Natural killer cell (primary cell): ENCODE measurements at places on chromosomes 4 and X.

- DNase-seq, result no peak
Measured at GRCh38 chr4:67049446-67049845, 495.9 kb downstream of the CENPC start.

DNA sequence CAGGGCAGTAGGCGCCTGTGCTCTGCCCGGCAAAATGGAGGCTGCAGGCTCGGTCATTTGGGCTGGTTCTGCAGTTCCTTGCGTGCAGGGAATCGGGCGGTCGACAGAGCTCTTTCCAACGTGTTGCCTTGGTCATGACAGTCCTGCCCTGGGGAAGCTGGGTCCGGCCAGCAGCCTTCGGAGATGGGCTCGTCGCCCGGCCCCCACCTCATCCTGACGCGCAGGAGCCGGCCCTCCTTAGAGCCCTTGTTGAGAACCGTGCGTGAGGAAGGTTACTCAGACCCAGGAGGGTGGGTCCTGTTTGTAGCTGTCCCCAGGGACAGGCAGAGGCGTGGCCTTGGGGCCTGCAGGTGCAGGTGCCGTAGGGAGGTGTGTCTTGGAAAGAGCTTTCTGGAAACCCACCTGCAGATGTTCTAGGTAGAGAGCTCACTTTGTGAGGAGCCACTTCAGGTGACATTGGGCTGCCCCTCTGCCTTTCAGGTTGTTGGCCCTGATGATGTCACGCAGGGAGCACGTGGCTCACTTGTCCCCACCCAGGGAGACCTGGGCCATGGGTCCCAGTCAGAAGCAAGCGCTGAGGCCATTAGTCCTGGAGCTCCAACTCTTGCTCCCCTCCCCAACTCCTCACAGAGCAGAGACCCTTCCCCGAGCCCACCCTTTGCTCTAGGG lies 15.2 kb upstream of the HGFAC start:
- DNase-seq, result no peak

DNA sequence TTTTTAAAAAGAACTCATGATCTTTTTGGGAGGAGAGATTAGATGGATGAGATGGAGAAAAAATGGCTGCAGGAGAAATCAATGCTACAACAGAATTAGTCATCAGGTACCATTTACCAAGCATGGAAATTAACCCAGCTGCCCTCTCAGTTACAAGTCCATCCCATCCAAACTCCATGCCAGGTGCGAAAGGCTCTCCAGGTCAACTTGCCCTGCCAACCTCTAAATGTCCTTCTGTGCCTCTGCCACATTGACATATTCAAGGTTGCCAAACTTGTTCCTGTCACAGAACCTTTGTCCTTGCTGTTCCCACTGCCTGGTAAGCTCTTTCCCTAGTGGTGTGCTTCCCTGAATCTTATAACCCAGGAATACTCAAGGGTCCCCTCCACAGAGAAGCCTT lies 7.2 kb downstream of the SPATA18 start:
- no peak for DNase-seq

- peak; percentile 15 for DNase-seq
Measured at GRCh38 chr4:106898621-106899230, 137.4 kb downstream of the DKK2 start.

DNA sequence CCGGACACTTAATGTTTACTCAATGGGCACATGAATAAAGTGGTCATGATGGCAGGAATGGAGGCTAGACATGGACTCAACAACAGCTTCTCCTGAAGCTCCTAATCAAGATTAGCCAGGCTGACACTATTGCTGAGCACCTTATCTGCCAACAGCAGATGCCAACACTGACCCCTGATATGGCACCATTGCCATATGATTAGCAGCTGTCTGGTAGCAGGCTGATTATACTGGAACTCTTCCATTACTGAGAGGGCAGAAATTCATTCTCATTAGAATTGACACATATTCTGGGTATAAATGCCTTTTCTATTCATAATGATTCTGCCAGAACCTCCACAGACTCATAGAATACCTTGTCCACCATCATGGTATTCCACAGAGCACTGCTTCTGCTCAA lies 18.4 kb upstream of the AFF1 start:
- no peak for DNase-seq

DNA sequence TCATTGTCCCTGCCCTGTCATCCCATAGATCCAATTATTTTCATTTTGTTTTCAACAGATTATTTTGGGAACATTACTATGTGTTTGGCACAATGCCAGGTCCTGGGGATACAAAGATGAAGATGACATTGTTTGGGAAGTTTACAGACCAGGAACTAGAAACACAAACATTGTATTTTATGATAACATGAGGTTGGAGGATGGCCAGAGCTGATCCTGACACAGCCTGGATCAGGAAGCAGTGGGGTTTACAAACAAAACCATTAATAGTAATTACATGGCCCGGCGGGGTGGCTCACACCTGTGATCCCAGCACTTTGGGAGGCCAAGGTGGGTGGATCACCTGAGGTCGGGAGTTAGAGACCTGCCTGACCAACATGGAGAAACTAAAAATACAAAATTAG lies 29.9 kb downstream of the CLRN2 start:
- DNase-seq, result no peak

DNA sequence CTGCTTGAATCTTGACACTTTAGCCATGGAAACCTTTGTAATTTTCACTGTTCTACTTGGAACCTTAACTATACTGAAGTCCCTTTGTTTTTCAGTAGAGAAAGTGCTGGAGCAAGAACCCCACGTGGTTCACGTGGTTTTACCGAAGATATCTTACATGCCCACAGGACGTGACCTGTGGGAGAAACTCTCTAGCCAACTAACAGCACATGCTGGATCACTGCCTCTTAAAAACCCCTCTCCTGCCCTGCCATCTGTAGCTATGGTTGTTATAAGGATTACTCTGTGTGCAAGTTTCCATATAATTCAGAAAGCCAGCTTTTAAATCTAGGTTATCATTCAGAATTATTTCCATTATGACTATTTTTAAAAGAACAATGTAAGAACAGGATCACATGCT lies 30.2 kb downstream of the SPANXD start:
- DNase-seq, result no peak

DNA sequence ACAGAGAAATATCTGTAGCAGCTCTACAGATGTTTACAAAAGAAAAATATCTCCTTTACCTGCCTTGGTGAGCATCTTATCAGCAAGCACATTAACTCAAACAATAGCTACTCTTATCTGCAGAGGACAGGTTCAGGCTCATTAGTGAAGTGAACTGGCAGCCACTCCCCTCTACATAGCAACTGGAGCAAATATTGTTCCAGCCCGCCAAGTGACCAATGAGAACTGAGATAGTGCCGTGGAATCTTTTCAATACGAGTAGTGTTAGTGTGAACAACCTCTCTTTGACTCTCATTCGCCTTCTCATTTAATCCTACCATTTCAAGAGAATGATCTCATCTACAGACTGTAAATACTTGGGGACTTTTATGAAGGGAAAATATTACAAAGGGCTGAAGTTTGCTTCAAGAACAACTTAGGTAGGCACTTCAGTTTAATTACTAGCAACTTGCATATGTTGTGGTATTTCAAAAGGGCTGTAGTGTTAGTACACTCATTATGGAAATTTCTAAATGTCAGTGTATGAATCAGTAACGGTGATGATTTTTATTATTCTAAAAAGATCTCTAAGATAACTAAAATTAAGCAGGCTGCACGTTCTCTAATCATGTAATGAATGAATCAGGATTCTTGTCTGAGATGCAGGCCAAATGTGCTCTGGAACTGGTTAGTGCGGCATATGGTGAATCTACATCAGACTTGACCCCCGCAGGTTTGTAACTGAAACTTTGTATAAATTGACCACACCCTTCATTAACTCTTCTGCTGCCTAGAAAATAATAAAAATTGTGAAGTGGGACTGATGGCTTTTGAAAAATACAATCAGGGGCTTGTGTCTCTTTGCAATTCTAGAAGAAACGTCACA lies 72.4 kb downstream of the PALLD start:
- no peak for DNase-seq

DNA sequence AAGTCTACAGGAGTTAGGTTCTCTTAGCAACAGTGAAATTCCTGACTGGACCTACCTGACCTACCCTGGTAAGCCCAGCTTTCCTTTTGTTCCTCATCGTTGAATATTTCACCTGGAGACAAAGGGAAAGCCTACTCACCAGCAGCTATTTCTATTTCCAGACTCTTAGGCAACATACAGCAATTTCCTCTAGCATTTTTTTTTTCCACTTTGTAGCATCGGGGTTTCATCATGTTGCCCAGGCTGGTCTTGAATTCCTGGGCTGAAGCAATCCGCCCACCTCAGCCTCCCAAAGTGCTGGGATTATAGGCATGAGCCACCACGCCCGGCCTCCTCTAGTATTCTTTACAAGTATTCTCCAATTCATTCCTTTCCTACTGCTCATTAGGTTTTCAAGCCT lies 6.8 kb upstream of the S100G start:
- DNase-seq, result no peak

- DNase-seq, result no peak
Measured at GRCh38 chr4:74823194-74823593, 28.9 kb upstream of the BTC start.

DNA sequence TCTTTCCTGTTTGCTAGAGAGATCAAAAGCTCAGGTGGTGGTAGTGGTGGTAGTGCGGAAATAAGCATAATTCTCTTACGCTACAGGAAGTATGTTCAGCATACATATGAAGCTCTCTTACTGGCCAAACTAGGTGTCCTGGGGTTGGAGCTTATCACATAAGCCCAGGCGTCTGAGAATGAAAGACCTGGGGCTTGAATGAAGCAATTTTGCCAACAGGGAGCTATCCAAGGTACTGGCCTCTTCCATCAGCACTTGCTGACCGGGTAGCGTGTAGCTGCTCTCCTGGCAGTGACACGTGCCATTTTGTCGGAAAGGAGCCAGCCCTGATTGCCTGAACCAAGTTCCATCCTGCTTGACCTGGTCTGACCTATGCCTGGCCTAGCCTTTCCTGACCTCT lies 65.9 kb upstream of the HPF1 start:
- peak; percentile 51 for DNase-seq

GRCh38 chrX:41086627-41086932 lies 1.3 kb downstream of the USP9X start:
- DNase-seq, result no peak

DNA sequence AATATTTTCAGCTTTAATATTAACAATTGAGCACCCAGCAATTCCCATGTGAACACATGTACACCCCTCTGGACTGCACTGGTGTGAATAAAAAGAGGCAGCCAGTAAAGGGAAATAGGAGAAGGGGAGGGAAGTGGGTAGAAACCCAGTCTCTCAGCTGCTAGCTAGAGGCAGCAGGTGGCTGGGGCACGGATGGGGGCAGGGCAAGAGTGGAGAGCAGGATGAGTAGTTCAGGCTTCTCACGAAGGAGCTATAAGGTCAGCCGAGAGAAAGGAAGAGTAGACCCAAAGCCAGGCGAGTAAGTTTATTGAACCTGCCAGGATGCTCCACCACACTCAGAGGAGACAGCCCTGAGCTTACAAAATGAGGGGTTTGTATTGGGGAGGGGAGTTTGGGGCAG lies 184.8 kb upstream of the MTMR8 start:
- DNase-seq, result no peak

- DNase-seq, result no peak
Measured at GRCh38 chrX:155643240-155643639, 30.5 kb upstream of the TMLHE start.

DNA sequence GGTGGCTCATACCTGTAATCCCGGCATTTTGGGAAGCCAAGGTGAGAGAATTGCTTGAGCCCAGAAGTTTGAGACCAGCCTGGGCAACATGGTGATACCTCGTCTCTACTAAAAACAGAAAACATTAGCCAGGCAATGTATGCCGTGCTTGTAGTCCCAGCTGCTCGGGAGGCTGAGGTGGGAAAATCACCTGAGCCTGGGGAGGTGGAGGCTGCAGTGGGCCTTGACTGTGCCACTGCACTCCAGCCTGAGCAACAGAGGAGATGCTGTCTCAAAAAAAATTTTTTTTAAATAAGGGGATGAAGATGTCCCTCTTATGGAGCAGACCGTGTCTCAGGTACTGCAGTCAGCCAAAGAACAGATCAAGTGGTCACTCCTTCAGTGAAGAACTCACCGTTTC lies 13.5 kb downstream of the CTAG1B start:
- DNase-seq, result no peak

GRCh38 chr4:45876235-45876890 lies 247.5 kb downstream of the GABRG1 start:
- DNase-seq, result no peak

DNA sequence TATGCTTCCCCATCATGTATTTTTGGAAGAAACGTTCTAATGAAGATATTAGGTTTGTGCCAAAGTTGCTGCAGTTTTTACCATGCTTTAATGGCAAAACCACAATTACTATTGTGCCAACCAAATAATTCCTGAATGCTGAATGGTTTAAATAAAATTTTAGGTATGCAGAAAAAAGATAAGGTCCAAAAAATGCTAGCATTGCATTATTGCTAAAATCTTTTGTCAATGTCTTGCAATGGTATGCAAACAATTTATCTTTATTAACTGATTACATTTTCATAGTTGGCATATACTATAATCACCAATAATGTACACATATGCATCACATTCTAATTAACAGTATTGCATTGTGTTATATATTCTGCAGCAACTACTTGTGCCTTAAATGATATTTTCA lies 1657.4 kb upstream of the IGFBP7 start:
- DNase-seq, result no peak

DNA sequence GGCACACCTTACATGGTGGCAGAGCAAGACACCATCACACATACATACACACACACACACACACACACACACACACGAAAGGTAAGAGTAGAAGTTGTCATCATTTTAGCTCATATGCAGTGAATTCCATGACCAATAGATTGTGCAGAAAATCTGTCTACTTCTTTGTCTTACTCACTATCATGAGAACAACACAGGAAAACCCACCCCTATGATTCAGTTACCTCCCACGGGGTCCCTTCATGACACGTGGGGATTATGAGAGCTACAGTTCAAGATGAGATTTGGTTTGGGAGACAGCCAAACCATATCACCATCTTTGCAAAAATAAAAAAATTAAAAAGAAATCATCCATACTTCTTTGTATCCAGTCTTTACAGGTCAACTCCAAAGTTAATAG lies 221.1 kb downstream of the BMPR1B start:
- no peak for DNase-seq

DNA sequence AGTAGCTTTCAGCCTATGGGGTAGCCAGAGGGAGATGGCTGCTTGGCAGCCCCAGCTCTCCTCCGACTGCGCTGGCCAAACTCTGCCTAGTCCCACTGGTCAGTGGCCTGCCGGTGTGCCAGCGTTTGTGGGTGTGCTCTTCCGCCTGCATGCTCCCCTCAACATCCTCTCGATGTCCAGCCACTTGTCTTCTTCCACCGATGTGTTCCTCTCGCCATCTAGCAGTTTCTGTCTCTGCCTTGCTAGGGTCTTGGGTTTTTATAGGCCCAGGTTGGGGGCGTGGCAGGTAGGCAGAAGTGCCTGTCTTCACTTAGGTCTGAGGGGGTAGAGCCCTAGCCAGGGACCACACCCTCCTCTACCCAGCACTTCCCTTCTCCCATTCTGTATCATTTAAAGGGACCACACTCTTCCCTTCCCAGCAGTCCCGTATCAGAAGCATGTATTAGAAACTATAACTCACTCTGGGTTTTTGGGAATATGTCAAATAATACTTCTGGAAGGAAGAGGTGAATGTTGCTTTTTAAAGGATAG lies 124.4 kb downstream of the KDM6A start:
- DNase-seq, result no peak
